ENCODE measurements at places on chromosomes 1 and 21. TPM values are rescaled to one million over a fixed set of nuclear protein-coding genes. Genes with fewer than 3 reads are reported as not detected.

DNA sequence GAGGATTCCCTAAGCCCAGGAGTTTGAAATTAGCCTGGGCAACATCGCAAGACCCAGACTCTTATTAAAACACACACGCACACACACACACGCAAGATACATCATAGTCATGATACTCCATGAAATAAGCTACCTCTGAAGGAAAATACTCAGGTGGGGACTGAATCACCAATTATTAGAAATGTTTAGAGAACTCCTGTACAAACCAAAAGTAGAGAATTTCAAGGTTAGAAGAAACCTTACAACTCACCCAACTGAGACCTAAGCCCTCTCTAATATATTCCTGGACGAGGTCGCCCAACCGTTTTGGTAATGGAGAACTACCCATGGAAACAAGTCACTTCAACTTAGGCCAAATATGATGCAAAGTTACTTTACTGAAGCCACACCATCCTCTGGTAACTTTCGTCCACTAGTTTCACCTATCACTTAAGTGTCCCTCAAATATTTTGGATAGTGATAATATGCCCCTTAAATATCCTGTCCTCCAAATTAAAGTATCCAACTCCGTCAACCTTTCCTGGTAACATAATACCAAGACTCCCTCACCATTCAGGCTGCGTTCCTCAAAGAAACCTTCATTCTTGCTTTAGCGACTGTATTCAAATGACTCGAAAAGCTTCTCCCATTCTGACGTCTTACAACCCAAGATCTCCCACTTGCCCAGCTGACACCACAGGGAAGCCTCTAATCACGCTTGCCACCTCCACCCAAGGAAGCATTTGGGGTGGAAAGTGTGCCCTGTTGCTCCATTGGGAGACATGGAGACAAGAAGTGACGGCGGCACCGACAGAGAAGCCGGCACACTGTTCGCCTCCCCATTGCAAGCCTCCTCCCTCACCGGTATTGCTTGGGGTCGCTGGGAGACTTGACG, 856 bp downstream of the NRDC start:
- peak; percentile 17 for DNase-seq

DNA sequence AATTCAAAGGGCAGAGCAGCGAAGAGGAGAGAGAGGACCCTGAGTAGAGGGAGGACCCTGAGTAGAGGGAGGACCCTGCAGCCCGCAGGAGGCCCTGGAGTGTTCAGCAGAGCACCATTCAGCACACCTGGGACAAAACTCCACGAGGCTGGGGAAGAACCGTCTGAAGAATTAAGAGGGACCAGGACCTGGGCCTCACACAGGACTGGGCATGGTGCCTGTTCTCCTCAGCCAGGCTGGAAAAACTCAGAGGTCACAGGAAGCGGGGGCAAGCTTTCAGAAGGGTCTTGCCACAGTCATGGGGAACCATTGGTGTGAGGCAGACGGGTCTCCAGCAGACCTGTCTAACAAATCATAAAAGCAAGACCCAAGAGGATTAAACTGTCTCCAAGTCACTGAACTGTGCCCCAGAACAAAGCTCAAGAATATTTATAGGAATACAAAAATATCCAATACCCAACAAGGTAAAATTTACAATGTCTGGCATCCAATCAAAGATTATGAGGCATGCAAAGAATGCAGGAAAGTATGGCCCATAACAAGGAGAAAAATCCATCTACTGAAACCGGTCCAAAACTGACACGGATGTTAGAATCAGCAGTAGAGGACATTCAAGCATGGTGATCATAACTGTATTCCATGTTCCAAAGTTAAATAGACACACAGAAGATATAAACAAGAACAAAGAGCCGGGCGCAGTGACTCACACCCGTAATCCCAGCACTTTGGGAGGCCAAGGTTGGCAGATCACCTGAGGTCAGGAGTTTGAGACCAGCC, 30.6 kb downstream of the MORN1 start:
- peak; percentile 51 for DNase-seq

- DNase-seq = peak; percentile 98
Observed at GRCh38 chr1:168628807-168629206, 52.4 kb downstream of the XCL1 start.

DNA sequence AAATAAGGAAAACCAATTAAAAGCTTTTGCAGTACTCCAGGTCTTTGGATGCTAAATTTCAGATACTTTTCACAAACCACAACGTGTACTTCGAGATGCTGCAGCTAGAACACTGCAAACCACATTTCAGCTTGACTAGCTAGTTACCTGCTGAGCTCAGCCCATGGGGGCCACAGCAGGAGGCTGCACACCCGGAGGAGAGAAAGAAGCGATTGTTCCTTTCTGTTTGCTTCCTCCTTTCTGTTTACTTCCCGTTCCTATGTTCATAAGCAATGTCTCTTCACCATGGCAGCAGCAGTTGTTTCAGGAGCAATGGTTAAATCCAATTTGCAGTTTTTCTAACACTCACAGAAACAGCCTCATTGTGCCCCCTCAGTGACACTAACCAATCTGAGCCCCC, 225.6 kb upstream of the FGGY start:
- no peak for DNase-seq

DNA sequence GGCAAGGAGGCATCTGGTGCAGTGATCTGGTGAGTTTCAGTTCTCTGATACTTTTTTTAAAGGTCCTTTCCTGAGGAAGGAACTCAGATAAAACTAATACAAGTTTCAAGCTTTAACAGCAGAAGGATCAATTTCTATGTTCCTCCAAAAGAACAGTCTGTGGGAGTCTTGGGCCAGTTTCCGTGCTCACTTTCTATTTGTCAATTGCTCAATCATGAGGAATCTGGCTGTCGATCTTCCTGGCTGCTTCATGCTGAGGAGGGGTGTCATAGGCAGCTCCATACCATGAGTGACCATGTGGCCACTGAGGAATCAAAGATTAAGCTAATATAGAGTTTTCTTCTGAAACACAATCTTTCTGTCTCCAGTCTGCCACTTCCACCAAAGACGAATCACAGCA, 11.4 kb upstream of the TMEM125 start:
- DNase-seq = no peak

- no peak for DNase-seq
Observed at GRCh38 chr1:202165942-202166843, 5.8 kb upstream of the PTPN7 start.

- no peak for DNase-seq
Observed at GRCh38 chr21:16742131-16742641, 770.7 kb upstream of the CXADR start.

DNA sequence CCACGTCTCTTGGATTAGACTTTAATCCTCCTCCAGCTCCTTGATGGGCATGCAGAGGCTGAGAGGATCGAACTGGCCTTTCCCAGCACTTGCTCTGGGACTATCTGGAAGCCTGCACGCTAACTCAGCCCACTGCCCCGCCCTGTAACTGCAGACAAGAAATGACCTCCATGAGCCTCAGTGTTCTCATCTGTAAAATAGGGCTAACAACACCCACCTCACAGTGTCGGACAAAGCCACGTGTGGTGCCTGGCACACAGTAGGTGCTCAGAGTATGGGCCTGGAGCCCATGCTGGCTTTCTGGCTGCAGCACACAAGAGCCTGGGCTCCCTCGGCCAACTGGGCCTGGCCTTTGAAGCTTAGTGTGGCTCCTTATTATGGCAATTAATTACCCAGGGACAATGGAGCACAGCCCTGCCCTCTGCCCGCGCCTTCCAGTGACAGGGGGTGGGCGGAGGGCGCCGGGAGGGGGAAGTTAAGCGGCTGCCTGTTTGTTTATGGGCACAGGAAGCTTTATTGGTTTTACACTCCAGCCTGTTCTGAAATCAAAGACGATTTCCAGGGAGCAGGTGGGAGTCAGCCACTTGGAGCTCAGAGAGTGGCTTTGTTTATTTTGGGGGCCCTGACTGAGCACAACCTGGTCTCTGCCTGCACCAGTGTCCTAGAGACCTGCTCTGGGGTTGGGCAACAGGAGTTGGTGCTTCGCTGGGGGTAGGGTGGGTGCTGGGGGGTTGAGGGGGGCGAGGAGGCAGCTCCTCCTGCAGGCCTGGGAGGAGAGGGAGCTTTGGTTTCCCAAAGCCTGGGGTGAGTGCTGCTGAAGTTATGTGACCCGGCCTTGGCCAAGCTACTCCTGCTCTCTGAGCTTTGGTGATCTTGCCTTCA, 31.0 kb downstream of the PAX7 start:
- no peak for DNase-seq

GRCh38 chr1:43439781-43440180, 13.9 kb downstream of the HYI start:
- DNase-seq = no peak

DNA sequence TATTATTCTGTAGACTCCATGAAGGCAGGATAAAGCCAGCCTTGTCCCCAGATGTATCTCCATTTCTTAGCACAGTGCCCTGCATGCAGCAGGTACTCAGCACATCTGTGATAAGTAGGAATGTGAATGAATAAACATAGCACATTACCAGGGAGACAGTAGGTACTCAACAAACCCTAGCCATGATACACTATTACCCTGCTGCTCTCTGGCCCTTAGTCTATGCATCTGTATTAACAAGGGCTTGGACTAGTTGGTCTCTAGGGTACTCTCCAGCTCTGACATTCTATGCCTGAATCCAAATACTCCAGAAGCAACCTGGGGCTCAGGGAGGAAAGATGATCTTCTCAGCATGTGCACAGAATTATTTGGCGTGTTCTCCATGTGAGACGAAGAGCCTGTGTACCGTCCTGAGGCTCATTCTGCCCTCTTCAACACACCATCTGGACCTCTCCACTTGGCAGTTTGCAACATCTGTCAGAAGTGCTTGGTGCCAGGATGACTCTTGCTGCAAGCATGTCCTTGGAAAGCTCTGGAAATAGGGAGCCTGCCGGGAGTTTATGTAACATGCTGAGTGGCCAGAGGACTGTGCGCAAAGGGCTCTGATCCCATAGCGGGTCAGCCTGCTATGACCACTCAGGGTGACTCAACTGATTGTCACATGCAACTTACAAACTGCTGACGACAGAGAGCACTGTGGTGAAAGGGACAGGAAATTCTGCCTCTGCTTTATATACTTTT, 228.2 kb upstream of the USP24 start:
- DNase-seq = peak; percentile 91

SYPL2 gene
- total RNA-seq = not detected

PDIK1L gene
- 4.1 TPM for total RNA-seq

LCE3E gene
- not detected for total RNA-seq

KCNJ15 gene
- not detected for total RNA-seq

ASB17 gene
- not detected for total RNA-seq

All from PC-3 (cell line).